ENCODE measurements at places on chromosomes 5 and 9. TPM values are rescaled to one million over a fixed set of nuclear protein-coding genes. Genes with fewer than 3 reads are reported as not detected.

DNA sequence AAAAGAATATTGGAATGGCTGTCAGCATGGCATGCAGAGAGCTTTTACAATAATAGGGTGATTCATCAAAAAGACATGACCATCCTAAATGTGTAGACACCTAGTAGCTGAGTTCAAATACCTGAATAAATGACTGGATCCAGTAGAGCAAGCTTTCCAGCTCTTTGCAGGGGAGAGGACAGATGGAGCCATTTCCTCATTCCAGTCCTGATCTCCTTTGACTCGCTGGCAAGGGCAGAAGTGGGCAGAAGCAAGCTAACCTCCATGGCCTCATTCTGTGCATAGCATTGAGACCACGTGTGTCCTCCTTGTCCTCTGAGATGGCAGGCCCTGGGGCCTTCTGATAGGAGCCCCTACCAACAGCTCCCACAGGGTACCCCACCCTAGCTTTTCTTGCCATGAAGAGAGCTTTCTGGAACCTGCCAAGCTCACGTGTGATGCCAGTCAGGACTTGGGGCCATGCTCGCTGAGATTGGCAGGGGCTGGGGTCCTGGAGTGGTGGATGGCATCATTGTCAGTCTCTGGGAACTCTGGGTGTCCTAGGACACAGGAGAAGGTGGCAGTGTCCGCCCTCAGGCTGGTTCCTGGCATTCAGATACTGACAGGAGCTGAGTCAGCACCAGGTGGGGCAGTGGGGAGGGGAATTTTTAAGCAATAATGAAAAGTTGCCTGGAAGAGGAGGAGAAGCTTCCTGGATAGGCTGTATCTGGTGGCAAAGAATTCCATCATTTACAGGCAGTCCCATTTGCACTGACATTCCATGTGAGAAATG, 33.6 kb downstream of the WWC1 start:
- no peak overlapping the region for H3K27ac ChIP-seq
- no peaks in the 10 kb centered on the region for H3K36me3 ChIP-seq
- DNase-seq = no peak
- peaks cover 22% of the 10 kb centered on the region for H3K4me1 ChIP-seq
- H3K4me3 ChIP-seq = no peak overlapping the region
- no peaks in the 10 kb centered on the region for H3K27me3 ChIP-seq

GRCh38 chr5:84430863-84431663, 46.4 kb upstream of the EDIL3 start:
- H3K4me1 ChIP-seq = no peaks in the 10 kb centered on the region
- no peaks in the 10 kb centered on the region for H3K36me3 ChIP-seq
- H3K27me3 ChIP-seq = no peaks in the 10 kb centered on the region
- no peak for DNase-seq
- H3K27ac ChIP-seq = no peak overlapping the region

- peaks cover 42% of the 10 kb centered on the region for H3K27me3 ChIP-seq
- H3K36me3 ChIP-seq = no peaks in the 10 kb centered on the region
- DNase-seq = no peak
Observed at GRCh38 chr9:981491-981898, 5.0 kb downstream of the DMRT3 start.

DNA sequence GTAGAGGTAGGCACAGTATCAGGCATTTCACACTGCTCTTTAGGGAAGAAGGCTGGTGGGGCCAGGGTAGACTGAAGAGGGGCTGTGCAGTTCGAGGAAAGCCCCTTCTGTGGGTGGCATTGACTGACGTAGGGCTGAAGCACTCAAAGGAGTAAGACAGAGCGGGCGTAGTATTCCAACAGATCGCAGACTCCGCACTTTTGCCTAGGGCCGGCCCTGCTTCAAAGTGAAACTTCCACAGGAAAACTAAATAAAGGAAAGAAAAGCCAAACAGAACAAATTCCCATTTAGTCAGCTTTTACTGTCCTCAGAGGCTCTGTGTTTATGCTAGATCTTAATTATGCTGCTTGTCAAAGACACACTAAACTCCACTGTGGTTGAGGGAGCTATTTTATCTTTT, 493.0 kb upstream of the WWC1 start:
- no peak overlapping the region for H3K4me3 ChIP-seq
- H3K27me3 ChIP-seq = no peaks in the 10 kb centered on the region
- no peak overlapping the region for H3K27ac ChIP-seq
- H3K36me3 ChIP-seq = no peaks in the 10 kb centered on the region

DNA sequence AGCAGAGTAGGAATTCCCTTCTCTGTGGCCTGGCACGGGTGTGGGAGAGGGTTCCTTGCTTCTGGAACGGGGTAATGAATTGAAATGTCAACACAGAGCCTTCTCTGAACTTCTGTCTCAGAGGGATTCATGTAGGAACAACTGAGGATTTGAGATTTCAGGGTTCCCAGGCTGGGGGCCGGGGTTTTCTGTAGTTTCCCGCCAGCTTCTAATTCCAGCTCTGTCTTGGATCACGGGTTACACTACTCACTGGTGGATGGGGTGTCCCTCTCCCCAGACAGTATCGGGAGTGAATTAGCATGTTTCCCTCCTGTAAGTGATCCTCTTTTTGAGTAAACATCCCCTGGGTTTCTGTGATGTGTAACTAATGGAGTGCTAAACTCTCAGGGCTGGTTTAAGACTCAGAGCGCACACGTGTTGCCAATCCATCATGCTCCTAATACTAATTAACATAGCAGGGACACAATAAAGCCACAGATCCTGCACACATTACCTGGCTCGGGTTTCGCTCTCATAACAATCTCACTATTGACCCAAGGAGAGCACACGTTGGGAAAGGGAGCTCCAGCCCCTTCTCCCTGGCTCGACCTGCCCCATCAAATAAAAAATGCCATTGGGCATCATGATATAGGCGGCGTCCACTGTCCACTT, 18.1 kb upstream of the DMRT2 start:
- no peaks in the 10 kb centered on the region for H3K36me3 ChIP-seq
- no peak overlapping the region for H3K4me3 ChIP-seq
- no peak for DNase-seq
- no peak overlapping the region for H3K27ac ChIP-seq
- no peaks in the 10 kb centered on the region for H3K4me1 ChIP-seq

DNA sequence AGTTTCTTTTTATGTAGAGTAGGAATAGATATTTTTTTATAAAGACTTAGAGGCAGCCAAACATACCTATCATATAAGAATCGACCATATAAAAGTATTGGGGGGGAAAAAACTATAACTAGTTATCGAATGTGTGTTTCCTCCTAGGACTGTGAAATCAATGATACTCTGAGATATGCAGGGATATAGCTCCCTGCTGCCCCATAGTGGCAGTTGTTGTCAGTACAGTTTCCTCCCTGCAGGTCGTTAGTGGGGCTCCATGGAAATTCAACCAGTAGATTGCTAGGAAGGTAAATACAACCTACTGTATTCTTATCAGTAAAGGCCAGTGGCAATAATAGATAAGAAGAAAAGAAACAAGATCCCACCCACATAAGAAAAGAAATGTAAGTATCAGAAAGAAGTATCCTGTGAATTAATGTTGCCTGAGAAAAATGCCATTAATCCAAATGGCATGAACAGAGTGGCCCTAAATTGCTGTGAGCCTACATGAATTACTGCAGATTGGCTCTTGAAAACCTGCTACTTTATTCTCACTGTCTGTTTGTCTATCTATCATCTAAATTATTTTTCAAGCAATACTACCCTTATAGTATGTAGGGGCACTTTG, 136.9 kb upstream of the FBN2 start:
- no peaks in the 10 kb centered on the region for H3K4me1 ChIP-seq
- H3K4me3 ChIP-seq = no peak overlapping the region
- no peak overlapping the region for H3K27ac ChIP-seq

DNA sequence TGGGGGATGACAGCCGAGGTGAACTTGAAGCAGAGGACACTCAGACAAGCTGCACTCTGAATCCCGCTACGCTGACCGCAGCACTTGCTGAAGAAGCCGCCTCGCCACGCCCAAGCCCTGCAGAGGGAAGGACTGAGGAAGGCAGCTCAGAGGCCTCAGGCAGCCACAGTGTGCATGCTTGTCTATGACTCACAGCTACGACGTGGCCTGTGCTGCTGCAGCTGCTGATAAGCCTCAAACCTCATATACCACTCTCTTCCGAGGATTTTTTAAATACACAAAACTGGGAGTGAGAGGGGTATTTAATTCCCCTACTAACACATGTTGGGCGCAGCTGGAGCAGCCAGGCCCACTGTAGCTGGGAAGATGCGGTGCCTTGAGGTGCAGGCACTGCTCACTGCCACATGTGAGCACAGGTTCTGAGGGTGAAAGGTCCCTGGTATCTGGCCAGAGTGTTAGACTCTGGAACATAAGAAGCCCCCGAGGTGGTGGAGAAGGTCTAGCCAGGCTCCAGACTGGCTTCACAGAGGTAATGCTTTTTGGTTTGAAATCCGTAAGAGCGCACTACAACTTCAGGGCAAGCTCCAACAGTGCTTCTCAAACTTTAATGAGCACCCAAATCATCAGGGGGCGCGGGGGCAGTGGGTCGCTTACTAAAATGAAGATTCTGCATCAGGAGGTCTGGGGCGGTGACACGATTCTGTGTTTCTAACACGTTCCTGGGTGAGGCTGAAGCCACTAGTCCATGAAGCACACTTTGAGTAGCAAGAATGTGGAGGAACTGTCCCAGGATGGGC, 196.8 kb downstream of the AUH start:
- H3K4me1 ChIP-seq = peaks cover 8% of the 10 kb centered on the region
- H3K27me3 ChIP-seq = no peaks in the 10 kb centered on the region
- no peak overlapping the region for H3K4me3 ChIP-seq
- peak; percentile 95 for DNase-seq

GRCh38 chr9:110626101-110626829, 42.3 kb upstream of the MUSK start:
- H3K4me1 ChIP-seq = no peaks in the 10 kb centered on the region
- no peaks in the 10 kb centered on the region for H3K27me3 ChIP-seq
- DNase-seq = no peak
- peak overlapping the region; percentile 18 for H3K27ac ChIP-seq
- H3K36me3 ChIP-seq = no peaks in the 10 kb centered on the region
- no peak overlapping the region for H3K4me3 ChIP-seq

- H3K4me3 ChIP-seq = no peak overlapping the region
- peaks cover 27% of the 10 kb centered on the region for H3K36me3 ChIP-seq
- no peak overlapping the region for H3K27ac ChIP-seq
- no peaks in the 10 kb centered on the region for H3K27me3 ChIP-seq
Observed at GRCh38 chr5:71620630-71621029, 33.5 kb downstream of the MCCC2 start.

GRCh38 chr5:78221964-78222451, 72.5 kb downstream of the AP3B1 start:
- DNase-seq = no peak
- no peaks in the 10 kb centered on the region for H3K4me1 ChIP-seq
- H3K27me3 ChIP-seq = no peaks in the 10 kb centered on the region
- no peak overlapping the region for H3K27ac ChIP-seq
- peaks cover 10% of the 10 kb centered on the region for H3K36me3 ChIP-seq

GRCh38 chr5:100706776-100707175, 171.6 kb downstream of the FAM174A start:
- no peaks in the 10 kb centered on the region for H3K27me3 ChIP-seq
- no peaks in the 10 kb centered on the region for H3K4me1 ChIP-seq
- no peak overlapping the region for H3K4me3 ChIP-seq
- H3K36me3 ChIP-seq = no peaks in the 10 kb centered on the region
- peak; percentile 2 for DNase-seq

DNA sequence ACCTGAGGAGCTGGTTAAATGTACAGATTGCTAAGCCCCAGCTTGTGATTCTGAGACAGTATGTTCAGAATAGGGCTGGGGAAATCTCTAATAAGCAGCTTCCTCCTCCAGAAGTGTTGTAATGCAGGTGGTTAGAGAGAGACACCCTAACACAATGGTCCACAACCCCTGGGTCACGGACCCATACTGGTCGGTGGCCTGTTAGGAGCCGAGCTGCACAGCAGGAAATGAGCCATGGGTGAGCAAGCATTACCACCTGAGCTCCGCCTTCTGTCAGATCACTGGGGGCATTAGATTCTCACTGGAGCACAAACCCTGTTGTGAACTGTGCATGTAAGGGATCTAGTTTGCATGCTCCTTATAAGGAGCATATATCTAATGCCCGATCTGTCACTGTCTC, 61.8 kb downstream of the SLC36A1 start:
- DNase-seq = peak; percentile 32
- no peaks in the 10 kb centered on the region for H3K4me1 ChIP-seq
- no peaks in the 10 kb centered on the region for H3K36me3 ChIP-seq
- H3K27me3 ChIP-seq = no peaks in the 10 kb centered on the region
- no peak overlapping the region for H3K4me3 ChIP-seq

DNA sequence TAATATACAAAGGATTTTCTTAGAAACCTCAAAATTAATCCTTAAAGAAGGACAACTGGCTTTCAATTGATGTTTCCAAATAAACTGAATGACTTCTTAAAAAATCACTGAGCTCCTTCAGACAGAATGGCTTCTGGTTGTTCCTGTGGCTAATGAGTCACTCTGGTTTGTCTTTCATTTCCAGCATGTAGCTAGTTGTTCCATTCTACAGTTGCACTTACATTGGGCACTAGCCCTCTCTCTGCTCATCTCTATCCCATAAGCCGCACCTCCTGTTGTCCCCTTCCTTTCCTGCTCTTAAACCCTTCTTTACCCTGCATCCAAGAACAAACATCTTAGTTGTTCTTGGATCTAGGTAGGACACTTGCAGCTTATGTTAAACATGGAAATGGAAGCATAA, 235.3 kb upstream of the HAPLN1 start:
- H3K36me3 ChIP-seq = no peaks in the 10 kb centered on the region
- no peak overlapping the region for H3K4me3 ChIP-seq
- H3K27ac ChIP-seq = no peak overlapping the region
- no peak for DNase-seq
- no peaks in the 10 kb centered on the region for H3K27me3 ChIP-seq

- H3K27ac ChIP-seq = no peak overlapping the region
- peaks cover 5% of the 10 kb centered on the region for H3K36me3 ChIP-seq
- H3K4me1 ChIP-seq = no peaks in the 10 kb centered on the region
- H3K27me3 ChIP-seq = no peaks in the 10 kb centered on the region
Observed at GRCh38 chr9:92627651-92628050, 42.3 kb downstream of the IPPK start.

DNA sequence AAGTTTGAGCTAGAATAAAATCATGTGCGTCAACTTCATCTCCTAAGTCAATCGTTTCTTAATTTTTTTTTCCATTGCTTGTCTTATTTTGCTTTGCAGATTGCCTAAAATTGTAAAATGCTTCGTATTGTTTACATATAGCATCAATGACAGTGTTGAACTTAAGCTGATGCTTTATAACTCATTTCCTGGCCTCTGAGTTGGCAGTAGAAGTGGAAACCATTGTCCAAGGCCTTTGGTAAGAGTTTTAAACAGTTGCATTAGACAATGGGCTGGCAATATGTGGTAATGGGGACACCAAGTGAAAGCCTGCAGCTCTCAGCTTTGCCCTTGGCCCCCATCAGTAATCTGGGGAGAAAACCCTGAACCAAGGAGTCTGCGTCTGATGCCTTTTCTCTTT, 154.8 kb upstream of the GAS1 start:
- H3K4me3 ChIP-seq = no peak overlapping the region
- H3K36me3 ChIP-seq = no peaks in the 10 kb centered on the region
- DNase-seq = no peak
- no peaks in the 10 kb centered on the region for H3K4me1 ChIP-seq
- H3K27me3 ChIP-seq = no peaks in the 10 kb centered on the region

- H3K4me3 ChIP-seq = no peak overlapping the region
- H3K27ac ChIP-seq = no peak overlapping the region
- H3K4me1 ChIP-seq = no peaks in the 10 kb centered on the region
Observed at GRCh38 chr5:91468651-91469422, 85.7 kb upstream of the ARRDC3 start.

GRCh38 chr5:86909418-86910295, 291.9 kb downstream of the COX7C start:
- H3K27me3 ChIP-seq = no peaks in the 10 kb centered on the region
- H3K4me1 ChIP-seq = no peaks in the 10 kb centered on the region
- DNase-seq = no peak

Gene CBY3
- polyA plus RNA-seq = 1.0 TPM

Gene TRIM36
- polyA plus RNA-seq = 22.1 TPM

Gene SLC6A19
- 199 TPM for polyA plus RNA-seq

Gene LHX3
- not detected for polyA plus RNA-seq

Gene ANXA2R
- polyA plus RNA-seq = 1.2 TPM

Gene PCDHGC5
- polyA plus RNA-seq = not detected
